NCI-H2081 treated with DMSO at 0.1 percent for 48 hours (cell line): ENCODE measurements at places on chromosomes 7 and 10.
A peak's percentile ranks its signal among the peaks of the same experiment; 100 is the strongest.

- DNase-seq = no peak
These were observed 8.7 kb downstream of the EPC1 start for GRCh38 chr10:32338262-32338661.

GRCh38 chr7:130419658-130420057 lies 21.2 kb downstream of the CEP41 start:
- DNase-seq = no peak

DNA sequence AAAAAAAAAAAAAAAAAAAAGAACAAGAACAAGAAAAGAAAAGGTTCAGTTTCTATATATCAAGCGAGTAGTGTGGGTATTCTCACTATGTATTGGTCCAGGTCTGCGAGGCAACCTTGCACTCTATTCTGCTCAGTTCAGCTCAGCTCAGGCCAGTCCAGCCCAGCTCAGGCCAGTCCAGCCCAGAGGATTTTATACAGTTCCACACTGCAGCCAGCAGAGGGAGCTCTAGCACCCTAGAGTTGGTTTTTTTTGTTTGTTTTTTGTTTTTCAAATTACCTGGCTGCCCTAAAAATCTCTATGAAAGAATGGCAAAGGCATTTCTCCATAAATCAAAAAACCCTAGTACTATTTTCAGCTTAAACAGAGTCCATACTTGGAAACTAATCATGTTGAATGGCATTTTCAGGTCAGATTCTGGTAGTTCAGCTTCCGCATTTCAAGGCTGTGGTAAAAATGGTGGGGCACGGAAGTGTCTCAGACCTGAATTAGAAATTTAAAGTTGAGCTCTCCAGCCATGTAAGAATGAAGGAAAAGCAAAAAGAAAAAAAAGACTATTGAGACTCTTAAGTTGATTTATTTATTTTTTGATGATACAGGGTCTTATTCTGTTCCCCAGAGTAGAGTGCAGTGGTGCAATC lies 55.2 kb upstream of the GSDME start:
- DNase-seq = no peak

DNA sequence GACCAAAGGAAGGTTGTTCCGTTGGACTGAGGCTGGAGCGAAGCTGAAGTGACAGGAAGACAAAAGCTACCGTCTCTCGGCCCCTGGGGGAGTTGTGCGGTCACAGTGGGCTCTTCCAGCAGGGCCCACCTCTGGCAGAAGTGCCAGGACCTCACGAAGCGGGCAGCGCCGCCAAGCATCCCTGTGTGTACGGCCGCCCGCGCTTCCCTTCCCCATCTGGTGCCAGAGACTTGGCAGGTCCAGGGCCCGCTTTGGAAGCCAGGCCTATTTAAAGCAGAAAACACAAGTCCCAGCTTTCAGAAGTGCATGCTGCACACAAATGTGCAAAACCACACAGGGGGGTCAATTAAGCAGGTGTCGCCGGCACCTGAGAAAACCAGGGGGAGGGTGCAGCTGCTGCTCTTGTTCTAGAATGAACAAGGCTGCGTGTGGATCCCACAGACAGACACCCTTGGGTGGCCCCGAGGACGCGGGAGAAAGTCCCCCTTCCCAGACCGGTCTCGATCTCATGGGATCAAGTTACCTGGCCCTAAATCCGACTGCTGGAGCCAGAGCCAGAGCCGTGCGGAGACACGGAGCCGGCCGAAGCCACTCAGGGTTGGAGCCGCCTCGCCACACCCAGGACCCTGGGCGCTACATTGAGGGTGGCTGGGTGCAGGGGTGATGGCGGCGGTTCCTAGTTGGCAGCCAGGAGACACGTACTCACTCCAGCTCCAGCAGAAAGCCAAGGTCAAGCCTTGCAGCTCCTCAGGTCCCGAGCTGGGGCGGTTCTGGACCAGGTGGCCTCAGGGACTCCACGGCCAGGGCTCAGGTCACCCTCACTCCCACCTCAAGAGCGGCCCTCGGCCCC lies 51.8 kb upstream of the PPP2R2D start:
- DNase-seq = no peak

- no peak for DNase-seq
These were observed 1.1 kb upstream of the ARPC1A start for GRCh38 chr7:99324559-99324958.

- DNase-seq = no peak
These were observed 82.3 kb downstream of the COL13A1 start for GRCh38 chr10:69884024-69884367.

GRCh38 chr7:19353180-19353579 lies 208.0 kb upstream of the FERD3L start:
- DNase-seq = no peak

DNA sequence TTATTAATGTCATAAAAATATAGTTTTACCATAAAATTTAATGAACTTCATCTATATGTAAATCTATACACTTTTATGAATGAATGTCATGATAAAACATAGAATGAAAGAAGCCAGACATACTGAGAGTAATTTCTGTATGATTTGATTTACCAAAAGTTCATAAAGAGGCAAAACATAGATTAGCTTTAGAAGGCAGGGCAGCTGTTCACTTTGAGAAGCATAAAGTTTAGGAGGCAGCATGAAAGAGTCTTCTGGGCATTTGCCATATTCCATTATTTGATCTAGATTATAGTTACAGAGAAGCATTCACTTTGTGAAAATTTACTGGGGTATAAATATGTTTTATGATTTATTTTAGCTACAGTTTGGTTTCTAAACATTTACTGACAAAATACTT lies 487.2 kb downstream of the ANKRD7 start:
- DNase-seq = no peak

GRCh38 chr7:94022550-94022949 lies 18.4 kb upstream of the BET1 start:
- DNase-seq = no peak

GRCh38 chr7:151086802-151087244 lies 548 bp downstream of the AGAP3 start:
- no peak for DNase-seq

DNA sequence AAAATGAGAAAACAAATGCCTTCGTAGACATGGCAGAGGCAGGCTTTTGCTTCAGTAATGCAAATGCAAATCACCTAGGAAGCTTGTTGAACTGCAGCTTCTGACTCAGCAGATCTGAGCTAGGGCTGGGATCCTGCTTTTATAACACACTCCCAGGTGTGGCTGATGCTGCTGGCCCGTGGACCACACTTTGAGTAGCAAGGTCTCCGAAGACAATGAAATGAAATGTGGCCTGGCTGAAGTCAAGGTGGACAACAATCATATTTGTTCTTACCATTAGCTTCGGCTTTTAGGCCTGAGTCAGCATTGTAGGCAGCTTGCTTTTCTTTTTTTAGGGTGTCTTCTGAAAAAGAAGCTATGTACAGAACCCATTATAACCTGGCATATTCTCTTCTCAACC lies 26.3 kb downstream of the COL17A1 start:
- DNase-seq = no peak

GRCh38 chr10:12709000-12709401 lies 292.5 kb downstream of the CCDC3 start:
- DNase-seq = no peak

GRCh38 chr10:106242301-106242700 lies 922.2 kb downstream of the SORCS1 start:
- DNase-seq = no peak

- peak; percentile 56 for DNase-seq
These were observed 55.8 kb upstream of the CDCA7L start for GRCh38 chr7:22001345-22002004.

GRCh38 chr10:86004337-86004736 lies 362.3 kb downstream of the GRID1 start:
- DNase-seq = no peak

- no peak for DNase-seq
These were observed 111.2 kb upstream of the STEAP1B start for GRCh38 chr7:22610951-22611757.

DNA sequence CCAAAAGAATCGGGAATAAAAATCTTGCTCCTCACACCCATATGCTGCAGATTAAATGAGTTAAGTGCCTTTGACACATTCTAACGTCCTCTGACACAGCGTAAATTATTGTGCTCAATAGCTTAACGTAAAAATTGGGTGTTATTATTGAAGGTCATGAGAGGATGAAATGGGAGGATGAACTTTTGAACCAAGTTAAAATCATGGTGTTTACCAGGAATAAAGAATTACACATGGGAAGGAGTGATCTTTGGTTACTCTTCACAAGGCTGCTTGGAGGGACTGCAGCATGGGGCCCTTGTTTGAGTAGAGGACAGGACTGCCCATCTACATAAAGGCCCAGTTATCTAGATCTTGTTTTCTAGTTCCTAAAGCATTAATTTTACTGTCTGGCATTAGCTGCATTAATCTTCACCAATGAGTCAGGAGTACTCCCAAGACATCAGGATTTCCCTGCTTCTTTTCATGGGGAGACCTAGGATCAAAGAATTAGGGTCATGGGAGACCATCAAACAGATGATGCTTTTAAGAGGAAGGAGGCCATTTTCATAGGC lies 84.9 kb upstream of the PRR15 start:
- no peak for DNase-seq

DNA sequence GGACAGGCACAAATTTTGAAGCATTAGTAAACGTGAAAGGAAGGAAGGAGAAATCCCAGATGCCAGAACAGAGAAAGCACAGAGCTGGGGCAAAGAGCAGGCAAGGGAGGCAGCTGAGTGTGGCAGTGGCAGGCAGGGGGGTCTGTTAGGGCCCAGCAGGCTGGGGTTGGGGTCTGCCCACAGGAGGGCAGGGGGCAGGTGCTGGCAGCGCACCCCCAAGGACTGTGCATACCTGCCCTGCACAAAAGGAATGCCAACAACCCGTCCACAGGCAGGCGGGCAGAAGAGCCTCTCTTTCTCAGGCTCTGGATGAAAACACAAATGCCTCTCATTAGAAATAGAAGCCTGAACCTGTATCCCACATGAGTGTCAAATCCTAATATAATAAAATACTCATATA lies 552.3 kb downstream of the PTPRN2 start:
- no peak for DNase-seq

DNA sequence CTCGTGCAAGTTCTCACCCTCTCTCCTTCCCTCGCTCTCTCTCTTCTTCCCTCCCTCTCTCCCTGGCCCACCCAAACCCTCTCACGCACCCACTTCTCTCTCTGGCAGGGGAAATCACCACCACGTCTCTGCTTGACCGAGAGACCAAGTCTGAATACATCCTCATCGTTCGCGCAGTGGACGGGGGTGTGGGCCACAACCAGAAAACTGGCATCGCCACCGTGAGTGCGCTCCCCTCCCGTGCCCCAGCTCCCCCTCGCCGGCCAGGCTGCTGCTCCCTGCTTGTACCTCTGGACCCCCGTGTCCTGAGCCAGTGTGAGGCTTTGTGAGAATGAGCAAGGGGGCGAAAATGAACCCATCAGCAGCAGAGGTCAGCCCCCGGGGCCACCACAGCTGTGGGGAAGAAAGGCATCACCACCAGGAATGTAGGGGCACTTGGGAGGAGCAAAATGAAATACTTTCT lies 25.5 kb downstream of the C10orf105 start:
- DNase-seq = no peak

DNA sequence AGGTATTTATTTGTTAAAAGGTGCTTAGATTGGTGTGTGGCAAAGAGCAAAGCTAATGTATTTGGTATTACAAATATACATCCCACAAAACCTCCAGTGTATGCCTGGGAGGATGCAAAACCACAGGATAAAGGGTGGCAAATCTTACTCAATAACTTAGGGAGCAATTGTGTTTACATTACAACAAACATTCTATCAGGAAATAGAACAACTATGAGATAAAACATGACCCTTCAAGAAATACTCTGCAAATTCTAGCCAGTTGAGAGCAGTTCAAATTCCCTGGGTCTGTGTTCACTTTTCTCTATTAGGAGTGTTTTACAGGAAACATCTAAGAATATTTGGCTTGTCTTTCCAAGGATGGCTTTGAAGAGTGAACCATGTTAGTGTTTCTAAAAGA lies 64.9 kb downstream of the CUL1 start:
- DNase-seq = no peak

DNA sequence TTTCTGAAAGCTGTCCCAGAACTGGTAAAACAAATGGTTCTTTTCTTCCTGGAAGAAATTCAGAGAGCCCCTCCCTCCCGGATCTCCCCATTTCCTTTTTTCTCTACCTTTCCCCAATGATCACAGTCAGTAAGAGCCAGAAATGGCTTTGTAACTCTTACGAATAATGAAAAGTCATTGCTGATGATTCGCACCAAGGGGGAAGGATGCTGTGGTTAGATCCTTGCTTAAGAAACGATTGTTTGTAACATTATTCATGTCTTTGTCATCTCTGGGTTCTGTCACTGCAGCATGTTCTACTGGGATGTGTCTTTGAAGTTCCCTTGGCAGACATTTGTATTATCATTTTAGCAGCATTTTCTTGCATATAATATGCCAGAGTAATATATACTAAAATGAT lies 138.9 kb downstream of the CACNB2 start:
- DNase-seq = no peak

DNA sequence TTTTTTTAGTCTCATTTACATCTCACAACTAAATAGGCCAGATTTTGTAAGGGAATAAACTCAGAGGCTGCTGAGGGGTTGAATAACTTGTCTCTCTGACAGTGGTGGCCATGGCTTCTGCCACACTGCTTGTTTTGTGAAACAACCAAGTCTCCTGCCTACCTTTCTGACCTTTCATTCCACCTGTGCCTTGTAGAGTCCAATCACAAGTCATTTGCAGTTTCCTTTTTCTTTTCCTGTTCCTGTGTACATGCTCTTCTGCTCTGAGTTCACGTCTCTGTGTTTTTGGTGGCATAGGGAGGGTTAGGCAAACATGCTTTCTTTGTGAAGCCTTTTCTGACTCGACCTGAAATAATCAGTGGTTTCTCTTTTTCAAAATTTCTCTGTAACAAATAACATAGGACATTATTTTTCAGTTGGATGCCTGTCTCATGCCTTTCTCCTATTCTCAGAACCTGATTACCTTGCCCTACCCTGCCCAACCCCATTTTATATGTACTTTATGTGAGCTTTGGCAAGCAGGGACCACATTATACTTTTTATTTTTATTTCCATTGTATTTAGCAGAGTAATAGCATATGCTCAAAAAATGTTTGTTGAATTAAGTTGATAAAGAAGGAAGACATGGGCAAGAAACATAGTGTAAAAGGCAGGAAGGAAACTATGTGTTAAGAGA lies 81.7 kb downstream of the HDAC9 start:
- DNase-seq = no peak

DNA sequence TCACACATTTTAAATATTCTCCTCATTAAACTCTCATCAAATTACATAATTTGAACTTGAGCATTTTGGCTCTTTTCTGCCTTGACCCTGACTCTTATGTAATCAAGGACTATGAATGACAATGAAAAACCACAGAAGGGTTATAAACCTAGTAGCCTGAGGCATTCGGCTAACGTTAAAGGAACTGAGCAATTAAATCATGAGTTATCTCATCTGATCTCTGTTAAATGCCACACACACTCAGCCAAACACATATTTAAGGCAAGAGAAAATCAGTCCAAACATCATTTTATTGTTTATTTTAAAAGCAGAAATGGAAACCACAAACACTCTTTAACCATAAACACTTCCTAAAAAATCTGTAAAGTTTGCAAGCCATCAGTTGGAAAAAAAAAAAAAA lies 204.3 kb downstream of the DGKI start:
- DNase-seq = no peak
